Astrocyte of the cerebellum (primary cell): ENCODE measurements at places on chromosomes 3 and 15.

- DNase-seq = no peak
Observed at GRCh38 chr15:75644376-75644775, 3.3 kb upstream of the SNX33 start.

DNA sequence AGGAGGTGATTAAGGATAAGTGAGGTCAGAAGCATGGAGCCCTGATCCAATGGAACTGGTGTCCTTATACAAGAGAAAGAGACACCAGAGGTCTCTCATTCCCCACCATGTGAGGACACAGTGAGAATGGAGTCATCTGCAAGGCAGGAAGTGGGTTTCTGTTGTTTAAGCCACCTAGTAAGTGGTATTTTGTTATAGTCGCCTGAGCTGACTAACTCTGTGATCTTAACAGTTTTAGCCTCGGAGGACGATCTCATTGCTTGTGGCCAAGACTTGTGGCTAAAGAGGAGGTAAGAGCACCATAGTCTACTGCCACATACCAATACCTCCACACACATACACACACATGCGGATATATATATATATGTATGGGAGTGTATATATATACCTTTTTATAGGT, 73.8 kb downstream of the MCTP2 start:
- DNase-seq = no peak

DNA sequence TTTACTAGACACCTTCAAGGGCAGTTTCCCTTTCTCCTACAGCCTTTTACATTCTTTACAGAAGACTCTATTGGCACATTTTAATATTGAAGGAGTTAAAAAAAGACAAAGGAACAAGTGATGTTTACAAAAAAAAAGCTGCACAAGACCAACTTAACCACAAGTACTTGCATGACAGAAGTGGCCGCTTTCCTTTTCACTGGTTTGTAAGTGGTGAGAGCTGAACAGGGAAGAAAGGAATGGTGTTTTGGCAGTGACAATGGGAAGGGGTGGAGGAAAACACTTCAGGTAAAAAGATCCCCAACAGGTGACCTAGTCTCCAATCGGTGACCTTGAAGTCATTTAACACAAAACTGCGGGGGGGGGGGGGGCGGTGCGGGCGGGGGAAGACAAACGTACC, 1.1 kb downstream of the WDR72 start:
- DNase-seq = no peak

GRCh38 chr3:105836533-105836932, 32.3 kb downstream of the CBLB start:
- no peak for DNase-seq

- DNase-seq = no peak
Observed at GRCh38 chr3:14448063-14448462, 45.7 kb downstream of the SLC6A6 start.

DNA sequence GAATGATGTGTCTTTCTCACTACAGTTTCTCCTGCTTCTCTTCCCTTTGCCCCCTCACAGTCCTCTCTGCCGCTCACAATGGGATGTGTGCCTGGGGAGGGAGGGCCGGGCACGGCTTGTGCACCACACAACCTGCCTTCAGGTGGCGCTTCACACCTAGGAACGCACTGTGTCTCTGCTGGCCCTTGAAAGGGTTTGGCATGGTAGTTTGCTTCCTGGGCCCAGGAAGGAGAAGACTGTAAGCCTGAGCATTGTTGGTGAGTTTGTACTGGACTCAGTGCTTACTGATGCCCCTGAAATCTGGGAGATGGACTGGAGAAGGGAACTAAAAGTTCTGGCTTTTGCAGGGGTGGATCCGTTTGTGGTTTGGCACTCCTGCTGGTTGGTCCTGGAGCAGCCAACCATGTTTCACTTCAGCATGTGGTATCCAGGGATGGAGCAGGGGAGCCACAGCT, 9.2 kb downstream of the ALPK3 start:
- no peak for DNase-seq

- DNase-seq = no peak
Observed at GRCh38 chr3:71238355-71238757, 345.2 kb downstream of the FOXP1 start.

GRCh38 chr3:64566859-64567258, 120.9 kb downstream of the ADAMTS9 start:
- no peak for DNase-seq

- no peak for DNase-seq
Observed at GRCh38 chr3:143445118-143445517, 325.5 kb downstream of the CHST2 start.

- DNase-seq = no peak
Observed at GRCh38 chr3:58204720-58205119, 6.1 kb downstream of the DNASE1L3 start.

DNA sequence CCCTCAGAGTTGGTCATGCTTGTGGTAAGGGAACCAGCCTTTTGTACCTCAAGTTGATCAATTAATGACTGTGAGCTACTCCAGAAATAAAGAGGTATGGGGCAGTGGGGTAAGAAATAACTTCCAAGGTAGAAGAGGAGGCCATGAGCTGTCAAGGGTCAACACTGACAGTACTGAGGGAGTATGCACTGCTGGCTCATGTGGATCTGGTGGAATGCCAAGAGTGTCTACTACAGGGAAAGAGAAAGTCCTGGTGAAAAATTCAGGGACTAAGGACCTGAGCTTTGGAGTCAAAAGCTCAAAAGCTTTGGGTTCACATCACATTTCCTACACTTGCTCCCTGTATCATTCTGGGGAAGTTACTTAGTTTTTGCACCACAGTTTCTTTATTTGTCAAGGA, 154.9 kb downstream of the SEMA6D start:
- no peak for DNase-seq

DNA sequence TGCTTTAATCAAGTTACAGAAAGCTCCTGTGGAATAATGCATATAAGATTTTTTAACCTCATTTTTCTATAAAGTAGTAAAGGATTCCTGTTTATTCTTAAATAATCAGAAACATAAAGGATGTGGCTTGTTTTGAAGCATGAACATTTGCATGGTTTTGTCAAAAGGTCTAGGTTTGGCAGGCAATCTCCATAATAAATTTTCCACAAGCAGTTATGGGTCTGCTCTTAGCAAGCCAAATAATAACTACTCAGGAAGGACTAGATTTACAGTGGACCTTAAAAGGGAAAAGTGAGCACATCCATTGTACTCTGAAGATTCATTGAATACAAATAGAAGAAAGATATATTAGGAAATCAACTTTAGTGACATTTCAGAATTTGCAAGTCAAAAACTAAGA, 407.3 kb upstream of the CBLB start:
- no peak for DNase-seq

GRCh38 chr15:90665288-90666134, 51.6 kb upstream of the BLM start:
- DNase-seq = no peak

DNA sequence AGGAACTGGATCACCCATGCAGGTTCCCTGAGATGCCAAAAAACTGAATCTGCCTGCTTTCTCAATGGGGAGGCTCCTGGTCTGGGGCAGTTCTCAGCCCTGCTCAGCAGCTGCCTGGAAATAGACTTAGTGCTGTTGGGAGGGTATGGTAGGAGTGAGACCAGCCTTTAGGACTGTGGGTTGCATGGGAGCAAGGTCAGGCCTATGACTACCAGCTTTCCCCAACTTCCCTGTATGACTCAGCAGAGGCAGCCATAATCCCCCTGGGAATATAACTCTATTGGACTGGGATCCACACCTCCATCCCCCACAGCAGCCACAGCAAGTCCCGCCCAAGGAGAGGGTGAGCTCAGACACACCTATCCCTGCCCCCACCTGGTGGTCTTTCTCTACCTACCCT, 87.0 kb downstream of the CFAP44 start:
- no peak for DNase-seq

GRCh38 chr3:113285741-113286140, 74.4 kb downstream of the BOC start:
- no peak for DNase-seq

DNA sequence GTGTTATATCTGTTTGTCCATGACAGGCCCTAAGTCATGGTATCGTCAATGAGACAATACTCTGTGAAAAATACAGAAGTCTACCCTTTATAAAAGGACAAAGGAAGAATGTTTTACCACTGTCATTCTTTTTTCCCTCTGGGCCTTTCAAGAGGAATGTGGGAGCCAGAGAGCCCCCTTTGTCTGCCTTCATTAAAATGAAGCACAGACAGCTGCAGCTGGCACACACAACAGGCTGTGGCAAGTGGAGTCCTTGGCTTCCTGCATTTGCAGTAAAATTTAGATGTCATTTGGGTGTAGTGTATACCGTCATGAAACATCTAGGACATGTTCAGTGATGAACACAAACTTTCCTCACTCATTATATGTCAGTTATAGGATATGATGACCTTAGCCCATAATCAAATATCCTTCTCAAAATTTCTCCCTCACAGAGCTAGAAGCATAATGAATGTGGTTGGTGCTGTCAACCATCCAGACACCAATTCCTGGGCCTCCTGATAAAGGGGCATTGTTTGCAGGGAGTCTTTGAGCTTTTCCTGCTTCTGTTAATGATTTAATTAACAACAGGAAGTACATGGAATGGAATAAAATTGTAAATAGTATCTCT, 76.4 kb downstream of the DHX36 start:
- DNase-seq = no peak

GRCh38 chr3:20503394-20504082, 317.5 kb upstream of the SGO1 start:
- no peak for DNase-seq

- DNase-seq = no peak
Observed at GRCh38 chr3:21665444-21666100, 85.4 kb downstream of the ZNF385D start.

DNA sequence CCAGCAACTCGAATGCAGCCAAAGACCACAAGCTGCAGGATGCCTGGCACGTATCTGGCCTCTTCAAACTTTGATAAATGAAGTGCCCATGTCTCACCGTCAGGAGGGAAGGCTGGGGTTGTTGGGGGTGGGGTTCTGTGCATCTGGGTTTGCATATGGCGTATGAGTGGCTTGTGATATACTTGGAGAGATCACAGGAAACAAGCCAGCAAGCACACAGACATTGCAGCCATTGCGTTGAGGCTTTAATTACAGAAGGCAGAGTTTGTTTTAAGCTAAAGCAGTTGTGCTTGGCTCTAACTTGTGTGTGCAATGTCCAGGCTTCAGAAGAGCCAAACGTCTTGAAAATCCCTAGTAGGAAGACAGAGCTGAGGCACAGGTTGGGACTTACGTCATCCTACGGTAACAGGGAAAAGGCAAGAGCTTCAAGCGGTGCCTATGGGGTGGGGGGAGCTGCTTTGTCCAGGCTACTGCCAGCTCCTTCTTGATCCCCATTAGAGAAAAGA, 109.2 kb downstream of the ASB7 start:
- no peak for DNase-seq

DNA sequence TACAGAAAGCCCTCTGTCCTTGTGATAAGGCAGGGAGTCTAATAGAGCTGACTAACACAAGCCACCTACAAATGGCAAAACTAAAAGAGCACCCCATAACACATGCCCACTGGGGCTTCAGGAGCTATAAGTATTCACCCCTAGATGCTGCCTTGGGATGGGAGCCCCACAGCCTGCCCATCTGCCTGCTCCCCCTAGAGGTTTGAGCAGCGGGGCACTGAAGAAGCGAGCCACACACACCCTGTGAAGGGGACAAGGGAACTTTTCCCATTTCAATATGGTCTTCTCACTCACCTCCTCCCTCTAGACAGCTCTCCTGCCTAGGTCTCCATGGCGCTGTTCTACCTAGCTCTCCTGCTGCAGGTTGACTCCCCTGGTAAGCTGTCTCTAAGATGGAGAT, 261.0 kb downstream of the SHQ1 start:
- no peak for DNase-seq

DNA sequence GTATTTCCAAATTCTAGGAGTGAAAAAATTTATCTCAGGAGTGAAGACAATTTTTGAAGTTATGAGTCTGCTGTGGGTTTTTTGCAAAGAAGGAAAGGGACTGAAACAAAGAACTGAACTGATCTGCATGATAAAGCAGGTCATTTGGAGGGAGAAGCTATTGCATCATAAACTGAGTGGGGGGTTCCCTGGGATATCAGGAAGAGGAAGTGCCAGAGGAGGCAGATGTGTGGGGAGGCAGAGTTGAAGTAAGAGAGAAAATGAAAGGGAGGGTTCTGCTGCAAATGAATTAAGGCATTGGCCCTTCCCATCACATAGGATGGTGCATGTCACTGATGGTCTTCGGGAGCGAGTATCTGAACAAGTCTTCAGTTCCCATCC, 379.2 kb downstream of the VPS13C start:
- DNase-seq = no peak

DNA sequence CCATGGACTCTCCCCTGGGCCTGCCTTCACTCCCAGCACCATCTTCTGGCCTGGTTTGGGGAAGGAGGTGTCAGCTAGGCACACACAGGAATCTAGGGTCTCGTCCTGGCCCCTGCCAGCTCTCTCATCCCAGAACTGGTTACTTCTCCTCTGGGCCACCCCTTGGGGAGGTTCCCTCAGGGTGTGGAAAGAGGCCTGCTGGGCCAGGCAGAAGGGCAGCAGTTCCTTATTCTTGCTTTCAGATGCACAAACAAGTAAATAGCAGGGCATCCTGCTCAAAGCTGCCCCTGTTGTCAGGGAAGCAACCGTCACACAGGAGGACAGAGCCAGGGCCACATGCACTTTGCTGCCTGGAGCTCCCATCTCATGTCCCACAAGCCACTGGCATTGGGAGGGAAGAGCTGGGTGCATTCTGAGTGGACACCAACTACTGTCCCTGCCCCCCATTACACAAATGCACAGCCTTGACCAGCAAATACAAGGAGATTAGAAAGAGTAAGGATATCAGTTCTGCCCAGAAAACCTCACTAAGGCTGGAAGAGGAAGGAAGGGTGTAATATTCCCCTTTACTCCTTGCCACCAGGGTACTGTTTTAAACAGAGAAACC, 108.8 kb upstream of the HACD2 start:
- no peak for DNase-seq

GRCh38 chr3:76044601-76045600, 259.6 kb upstream of the ZNF717 start:
- DNase-seq = peak; percentile 59

DNA sequence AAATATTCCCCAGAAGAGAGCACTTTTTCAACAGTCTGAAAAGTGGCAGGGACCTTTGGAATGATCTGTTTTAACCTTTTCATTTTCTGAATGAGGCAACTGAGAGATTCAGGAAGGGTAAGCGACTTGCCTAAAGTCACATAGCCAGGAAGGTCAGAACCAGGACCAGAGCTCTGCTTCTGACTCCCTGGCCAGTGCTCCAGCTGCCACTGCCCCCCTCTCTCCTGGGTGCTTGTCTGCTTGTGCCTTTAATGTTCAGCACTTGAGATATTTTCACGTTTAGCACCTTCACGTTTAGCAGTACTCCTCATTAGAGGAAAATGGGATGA, 68.3 kb downstream of the SMAD3 start:
- no peak for DNase-seq

DNA sequence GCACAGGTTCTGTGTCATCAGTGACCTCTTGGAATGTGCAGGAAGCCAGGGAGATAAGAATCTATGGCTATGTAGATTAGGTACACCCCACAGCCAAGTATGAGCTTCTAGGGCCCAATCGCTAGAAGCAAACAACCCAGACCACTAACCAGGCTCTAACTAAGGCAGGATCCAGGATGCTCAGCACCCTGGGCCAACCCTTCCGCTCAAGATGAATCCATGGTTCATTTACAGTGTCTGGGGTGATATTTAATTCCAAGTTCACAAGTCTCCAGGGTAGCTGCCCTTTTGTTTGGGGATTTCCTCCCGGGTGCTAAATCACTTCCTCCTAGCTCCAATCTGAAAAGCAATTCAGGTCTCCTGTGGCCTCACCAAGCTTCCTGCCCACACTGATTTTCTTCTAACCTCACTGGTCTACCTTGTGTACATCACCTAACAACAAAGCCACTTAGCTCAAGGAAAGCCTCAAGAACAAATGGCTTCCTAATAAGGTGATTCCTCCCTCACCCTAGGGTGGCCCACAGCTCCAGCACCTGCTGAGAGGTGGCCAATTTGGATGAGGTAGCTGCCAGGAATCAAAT, 2.4 kb downstream of the EHD4 start:
- DNase-seq = no peak
